ENCODE measurements at places on chromosomes 12 and 14. TPM values are rescaled to one million over a fixed set of nuclear protein-coding genes. Genes with fewer than 3 reads are reported as not detected.

CBLN3 gene
- 0.79 TPM for total RNA-seq

DNA sequence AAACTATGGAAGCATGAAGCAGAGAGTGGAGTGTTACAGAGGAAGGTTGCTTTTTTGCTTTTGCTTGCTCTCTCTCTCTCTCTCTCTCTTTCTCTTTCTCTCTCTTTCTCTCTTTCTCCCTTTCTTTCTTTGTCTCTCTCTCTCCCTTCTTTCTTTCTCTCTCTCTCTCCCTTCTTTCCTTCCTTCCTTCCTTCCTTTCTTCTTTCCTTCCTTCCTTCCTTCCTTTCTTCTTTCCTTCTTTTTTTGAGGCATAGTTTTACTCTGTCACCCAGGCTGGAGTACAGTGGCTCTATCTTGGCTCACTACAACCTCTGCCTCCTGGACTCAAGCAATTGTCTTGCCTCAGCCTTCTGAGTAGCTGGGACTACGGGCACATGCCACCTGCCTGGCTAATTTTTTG, 7.6 kb downstream of the ARHGDIB start:
- no peak for DNase-seq

C1RL gene
- total RNA-seq: 56.4 TPM

ETFRF1 gene
- 8.7 TPM for total RNA-seq

DNA sequence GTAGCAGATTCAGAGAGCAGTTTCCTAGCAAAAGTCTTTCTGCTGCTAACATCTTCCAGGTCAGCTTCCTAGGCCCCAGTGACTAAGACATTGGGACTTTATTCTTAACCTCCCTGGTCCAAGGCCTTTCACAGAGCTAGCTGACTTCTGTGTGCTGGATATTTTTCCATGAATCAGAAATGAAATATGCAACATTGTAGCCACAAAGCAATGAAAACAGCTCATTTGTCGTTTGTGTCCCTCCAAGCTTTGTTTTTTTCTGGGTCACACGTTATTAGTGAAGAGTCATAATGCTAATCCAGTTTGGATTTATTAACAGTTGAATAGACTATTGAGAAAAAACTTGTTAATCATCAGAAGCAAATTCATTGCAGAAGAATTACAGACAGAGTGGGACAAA, 82.4 kb downstream of the ARF6 start:
- DNase-seq: no peak

GRCh38 chr14:37595809-37596621, 586 bp downstream of the TTC6 start:
- DNase-seq: peak; percentile 69

MSI1 gene
- total RNA-seq: 6.0 TPM

GRCh38 chr14:63322897-63323573, 4.3 kb upstream of the GPHB5 start:
- DNase-seq: no peak
